Foreskin melanocyte (primary cell): ENCODE measurements at places on chromosomes 12 and 14.
A peak's percentile ranks its signal among the peaks of the same experiment; 100 is the strongest.

DNA sequence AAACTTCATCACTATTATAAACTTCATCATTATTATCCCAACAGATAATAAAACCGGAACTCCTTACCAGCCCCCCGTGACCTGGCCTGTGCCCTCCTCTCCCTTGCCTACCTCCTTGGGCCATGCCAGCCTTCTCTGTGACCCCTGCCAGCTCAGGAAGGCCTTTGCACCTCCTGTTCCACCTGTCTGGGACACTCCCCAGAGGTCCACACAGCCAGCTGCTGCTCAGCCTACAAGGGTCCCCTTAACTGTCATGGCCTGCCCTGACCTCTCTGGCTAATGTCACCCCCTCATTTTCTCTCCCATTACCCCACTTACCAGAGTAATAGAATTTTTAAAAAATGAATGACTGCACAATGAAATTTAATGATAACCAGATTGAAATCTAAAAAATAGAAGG lies 121.0 kb downstream of the NCOR2 start:
- no peak for DNase-seq

GRCh38 chr14:64942531-64943111 lies at the start of gene GPX2:
Gene GPX2 (minus strand): TSS chr14:64942745. CDS start chr14:64942726, 19 bp downstream.
- no peak for DNase-seq

- DNase-seq: no peak
These were observed 99.1 kb downstream of the CAPZA3 start for GRCh38 chr12:18837025-18837424.

GRCh38 chr12:104942075-104942474 lies 16.0 kb downstream of the SLC41A2 start:
- DNase-seq: no peak

GRCh38 chr12:72230589-72230988 lies 41.6 kb upstream of the TRHDE start:
- DNase-seq: no peak

GRCh38 chr12:93636708-93637107 lies 40.5 kb upstream of the CRADD start:
- no peak for DNase-seq

DNA sequence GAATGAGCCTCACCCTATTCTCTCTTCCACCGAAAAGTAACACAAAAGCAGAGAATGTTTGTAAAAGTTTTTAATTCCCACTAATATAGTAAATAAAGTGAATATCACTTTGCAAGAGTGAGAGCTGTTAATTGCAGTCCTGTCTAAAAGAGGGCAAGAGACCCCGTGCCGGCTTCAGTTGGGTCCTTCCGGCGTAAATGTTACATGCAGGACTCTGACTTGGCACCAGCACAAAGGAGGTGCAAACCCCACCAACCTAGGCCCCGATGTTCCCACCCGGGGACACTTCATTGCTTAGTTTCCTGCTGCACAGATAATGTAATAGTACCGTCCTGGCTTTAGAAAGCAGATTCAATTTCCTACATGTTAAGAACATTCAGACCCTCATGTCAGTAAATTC lies 66.0 kb upstream of the DYNC1H1 start:
- DNase-seq: no peak

DNA sequence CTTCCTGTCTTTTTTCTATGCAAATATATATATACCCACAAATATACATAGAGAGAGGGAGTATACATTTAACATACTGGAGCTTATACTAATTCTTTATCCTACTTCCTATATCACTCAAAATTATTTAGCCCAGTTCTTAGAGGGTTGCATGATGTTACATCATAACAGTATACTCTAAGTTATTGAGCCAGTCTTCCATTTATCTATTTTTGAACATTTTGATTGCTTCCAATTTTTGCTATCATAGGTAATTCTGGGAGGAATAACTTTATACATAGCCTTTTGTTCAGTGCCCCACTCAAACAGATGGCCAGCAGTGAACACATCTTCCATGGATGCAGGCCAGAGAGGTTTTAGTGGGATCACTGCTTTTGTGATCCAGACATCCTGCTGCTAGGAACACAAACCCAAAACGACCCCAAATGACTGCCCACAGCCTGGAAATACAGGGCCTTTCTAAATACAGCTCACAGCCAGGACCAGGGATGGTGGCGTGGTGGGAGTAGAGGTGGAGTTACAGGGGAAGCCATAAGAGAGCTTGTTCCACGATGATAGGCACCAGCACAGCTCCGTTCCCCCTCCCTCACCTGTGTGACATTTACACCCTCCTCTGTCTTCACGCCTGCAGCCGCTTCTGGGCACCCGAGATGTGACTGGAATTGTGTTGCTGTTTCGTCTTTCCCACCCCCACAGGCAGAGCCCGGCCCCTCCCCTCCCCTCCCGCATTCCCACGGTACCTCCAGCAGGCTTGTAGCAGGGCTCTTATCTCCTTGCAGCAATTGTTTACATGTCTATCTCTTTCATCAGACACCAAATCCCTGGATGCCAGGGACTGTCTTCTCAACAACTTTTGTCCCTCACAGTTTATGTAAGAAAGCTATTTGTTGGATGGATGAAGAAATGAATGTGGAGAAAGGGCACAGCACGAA lies 30.7 kb upstream of the HDAC7 start:
- no peak for DNase-seq

GRCh38 chr12:112969547-112970306 lies 8.6 kb upstream of the OAS2 start:
- DNase-seq: no peak

DNA sequence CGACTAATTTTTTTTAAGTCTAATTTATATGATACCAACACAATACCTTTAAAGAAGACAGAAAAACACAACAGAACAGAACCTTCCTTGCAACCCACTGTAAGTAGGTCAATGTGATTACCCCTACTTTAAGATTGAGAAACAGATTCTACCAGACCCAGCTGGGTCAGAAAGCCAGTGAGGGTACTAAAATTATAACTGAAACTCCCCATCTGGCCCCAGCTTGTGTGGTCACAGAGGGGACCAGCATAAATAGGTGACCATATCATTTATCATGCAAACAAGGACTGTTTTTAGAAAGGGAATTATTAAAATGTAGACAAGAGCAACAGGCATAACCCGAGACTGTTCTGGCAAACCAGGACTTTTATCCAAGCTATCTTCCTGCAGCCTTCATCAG lies 30.1 kb upstream of the FRMD6 start:
- DNase-seq: no peak

DNA sequence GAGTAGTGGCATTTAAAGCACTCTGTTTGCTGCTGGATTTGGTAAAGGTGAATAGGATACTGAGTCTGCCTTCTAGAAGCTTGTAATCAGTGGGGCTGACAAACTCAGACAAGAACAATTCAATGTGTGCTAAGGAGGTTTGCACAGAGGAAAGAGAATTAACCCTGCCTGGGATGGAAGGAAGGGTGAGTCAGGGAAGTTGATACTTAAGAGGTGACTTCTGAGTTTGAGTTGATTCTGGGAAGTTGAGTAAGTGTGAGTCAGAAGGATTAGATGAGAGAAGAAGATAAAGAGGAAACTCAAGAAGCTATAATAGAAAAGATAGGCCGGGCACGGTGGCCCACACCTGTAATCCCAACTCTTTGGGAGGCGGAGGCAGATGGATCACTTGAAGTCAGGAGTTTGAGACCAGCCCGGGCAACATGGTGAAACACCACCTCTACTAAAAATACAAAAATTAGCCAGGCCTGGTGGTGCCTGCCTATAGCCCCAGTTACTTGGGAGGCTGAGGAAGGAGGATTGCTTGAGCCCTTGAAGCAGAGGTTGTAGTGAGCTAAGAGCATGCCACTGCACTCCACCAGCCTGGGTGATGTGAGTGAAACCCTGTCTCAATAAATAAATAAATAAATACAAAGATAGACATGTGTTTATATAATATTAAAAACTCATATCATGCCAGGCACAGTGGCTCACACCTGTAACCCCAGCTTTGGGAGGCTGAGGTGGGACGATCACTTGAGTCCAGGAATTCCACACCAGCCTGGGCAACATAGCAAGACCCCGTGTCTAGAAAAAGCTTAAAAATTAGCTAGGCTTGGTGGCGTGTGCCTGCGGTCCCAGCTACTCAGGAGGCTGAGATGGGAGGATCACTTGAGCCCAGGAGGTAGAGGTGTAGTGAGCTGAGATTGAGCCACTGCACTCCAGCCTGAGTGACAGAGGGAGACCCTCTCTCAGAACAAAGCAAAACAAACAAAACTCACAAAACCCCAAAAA lies 126.8 kb upstream of the CPM start:
- no peak for DNase-seq

GRCh38 chr12:122265886-122266229 lies 436 bp downstream of the VPS33A start:
- no peak for DNase-seq

GRCh38 chr12:121223292-121224285 lies 13.7 kb downstream of the P2RX4 start:
- DNase-seq: no peak

DNA sequence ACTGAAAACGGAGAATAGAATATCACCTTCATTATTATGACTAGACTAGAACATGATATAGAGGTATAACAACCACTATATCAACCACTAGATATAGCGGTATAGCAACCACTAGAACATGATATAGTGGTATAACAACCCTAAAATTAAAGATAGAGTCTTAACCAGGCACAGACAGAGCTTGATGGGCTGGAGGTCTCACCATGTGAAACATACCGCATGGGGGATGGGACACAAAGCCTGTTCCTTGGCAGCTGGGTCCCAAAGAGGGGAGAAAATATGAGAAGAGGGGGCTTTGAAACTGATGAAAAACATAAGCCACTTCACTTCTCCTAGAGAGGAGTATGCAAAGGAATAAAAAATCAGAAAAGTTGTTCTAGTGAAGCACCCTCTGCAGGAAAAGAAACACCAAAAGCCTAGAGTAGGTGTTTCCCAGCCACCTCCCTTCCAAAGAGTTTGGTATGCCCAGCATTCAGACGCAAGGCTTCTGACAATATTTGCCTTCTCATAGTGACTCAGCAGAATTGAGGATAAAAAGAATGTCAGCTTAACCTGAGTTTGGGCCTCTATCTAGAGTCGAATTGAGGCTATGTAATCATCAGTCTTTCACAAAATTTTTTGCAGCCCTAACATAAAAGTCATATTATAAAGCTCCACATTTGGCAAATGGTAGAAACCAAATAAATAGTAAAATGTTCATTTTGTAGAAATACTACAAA lies 316.4 kb downstream of the NOVA1 start:
- no peak for DNase-seq

GRCh38 chr14:81990312-81990761 lies 456.7 kb upstream of the SEL1L start:
- DNase-seq: peak; percentile 40

GRCh38 chr12:5806371-5807089 lies 138.5 kb downstream of the ANO2 start:
- DNase-seq: no peak

GRCh38 chr12:71504476-71504875 lies 64.9 kb downstream of the LGR5 start:
- DNase-seq: peak; percentile 0

- DNase-seq: no peak
These were observed 107.9 kb downstream of the MYRFL start for GRCh38 chr12:69932676-69933552.

DNA sequence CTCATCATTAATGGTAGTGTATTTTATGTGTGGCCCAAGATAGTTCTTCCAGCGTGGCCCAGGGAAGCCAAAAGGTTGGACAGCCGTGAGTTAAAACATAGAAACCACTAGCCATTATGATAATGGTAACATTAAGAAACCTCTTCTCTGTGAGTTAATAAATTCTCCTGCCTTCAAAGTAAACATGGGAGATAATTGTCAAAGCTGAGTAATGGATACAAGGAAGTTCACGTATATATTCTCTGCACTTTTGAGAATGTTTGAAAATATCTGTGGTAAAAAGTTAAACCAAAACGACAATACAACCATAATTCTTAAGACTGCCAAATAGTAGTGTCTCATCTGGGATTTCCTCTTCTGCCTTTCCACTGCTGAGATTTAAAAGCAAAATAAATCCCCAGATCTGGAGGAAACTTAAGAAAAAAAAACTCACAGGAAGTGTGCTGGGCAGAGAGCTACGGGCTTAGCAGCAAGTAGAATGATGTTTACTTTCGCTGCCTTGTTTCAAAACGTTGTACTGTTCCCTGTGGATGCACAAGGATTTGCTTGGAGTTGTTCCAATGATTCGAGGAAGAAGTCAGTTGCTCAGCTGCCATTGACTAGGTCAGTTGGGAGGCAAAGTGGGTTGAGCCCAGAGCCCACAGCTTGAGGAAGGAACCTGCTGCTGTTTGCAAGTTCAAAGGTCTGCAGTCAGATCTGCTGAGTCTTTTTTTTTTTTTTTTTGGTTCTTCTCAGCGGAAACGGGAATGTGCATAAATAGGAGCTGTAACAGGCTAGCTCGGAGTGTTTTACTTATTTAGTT lies 1.7 kb downstream of the TPCN1 start:
- peak; percentile 86 for DNase-seq

GRCh38 chr14:41718477-41719166 lies 111.9 kb downstream of the LRFN5 start:
- no peak for DNase-seq

DNA sequence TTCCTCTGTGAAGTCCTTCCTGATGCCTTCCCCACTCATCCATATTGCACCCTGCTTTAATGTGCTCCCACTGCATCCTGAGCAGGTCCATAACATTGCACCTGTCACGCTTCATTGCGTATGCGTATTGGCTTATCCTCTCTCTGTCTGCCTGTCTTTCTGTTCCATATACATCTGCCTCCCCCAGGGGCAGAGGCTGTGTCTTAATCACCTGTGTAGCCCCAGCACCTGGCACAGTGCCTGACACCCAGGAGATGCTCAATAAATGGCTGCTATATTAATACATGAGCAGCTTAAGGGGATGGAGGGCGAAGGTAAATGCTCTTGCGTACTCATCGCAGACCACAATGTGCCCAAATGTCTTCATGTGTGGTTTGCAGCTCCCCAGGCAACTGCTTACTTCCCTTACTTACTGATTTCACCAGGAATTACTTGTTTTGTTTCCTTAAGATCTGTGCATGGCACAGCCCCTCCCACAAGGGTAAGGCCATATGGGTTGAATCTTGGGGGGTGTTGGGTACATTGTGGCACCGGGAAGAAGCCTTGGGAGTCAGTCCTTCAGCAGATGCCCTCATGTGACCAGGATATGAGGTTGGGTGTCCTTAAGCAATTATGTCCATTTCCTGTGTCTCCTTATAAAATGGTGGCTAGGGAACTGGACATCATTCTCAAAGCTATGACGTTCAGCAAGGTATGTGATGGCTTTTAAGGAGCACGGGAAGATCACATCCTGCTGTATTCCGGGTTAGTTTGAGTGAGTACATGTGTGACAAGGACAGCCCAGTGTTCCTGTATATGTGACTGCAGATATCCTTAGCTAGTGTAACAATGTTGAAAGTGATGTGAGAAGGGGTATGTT lies 848 bp upstream of the CPNE6 start:
- no peak for DNase-seq

- no peak for DNase-seq
These were observed 19.0 kb downstream of the RIN3 start for GRCh38 chr14:92532490-92533163.
